ENCODE measurements at places on chromosomes 4 and X.

DNA sequence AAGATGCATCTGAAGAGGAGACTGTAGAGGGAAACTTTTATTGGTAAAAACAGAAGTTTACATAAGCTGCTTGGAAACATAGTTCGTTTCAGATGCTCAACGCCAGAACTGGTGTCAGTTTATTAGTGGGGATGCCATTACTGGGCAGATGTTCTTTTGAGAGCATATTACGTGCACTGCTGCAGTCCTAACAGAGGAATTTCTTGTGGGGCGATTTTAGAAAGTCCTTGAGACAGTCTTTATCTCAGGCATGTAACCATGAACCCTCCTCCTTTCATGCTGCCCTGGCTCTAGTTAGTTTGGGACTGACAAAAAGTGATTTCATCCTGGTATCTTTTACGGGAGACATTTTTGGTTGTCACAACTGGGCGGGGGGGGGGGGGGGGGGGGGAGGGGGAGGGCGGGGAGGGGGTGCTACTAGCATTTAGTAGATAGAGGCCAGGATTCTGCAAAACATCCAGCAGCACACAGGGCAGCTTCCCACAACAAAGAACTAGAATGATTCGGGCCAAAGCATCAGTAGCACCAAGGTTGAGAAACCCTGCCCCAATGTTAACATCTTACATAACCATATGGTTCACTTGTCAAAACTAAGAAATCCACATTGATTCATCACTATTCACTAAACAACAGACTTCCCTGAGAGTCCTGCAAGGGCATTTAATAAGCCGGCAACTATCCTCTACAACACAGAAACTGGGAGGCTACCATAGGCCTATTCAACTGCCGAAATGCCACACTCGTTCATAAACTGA is 118.6 kb upstream of the FTHL17 start:
- DNase-seq = no peak

GRCh38 chrX:6678313-6678712 is 143.4 kb upstream of the VCX3A start:
- DNase-seq = no peak

GRCh38 chr4:8109406-8110065 is 49.1 kb downstream of the ABLIM2 start:
- no peak for DNase-seq

- DNase-seq = no peak
These were observed 48.4 kb downstream of the KCNIP4 start for GRCh38 chr4:21900211-21900610.

DNA sequence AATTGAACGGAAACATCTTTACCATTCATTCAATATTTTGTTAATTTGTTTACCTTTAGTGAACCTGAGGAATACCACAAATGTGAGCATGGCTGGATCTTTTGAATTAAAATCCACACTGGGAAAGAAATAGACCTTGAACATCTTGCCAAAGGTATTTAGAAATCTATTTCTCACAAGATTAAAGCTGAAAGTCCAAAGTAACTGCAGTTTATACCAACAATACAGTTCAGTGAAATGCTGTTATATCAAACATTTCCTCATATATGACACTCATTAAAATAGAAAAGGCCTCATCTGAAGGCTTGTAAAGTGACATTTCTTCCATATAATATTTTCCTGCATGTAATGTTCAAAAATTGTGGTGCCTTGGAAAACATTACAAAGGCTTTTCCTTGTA is 166.5 kb upstream of the HAND2 start:
- DNase-seq = no peak

DNA sequence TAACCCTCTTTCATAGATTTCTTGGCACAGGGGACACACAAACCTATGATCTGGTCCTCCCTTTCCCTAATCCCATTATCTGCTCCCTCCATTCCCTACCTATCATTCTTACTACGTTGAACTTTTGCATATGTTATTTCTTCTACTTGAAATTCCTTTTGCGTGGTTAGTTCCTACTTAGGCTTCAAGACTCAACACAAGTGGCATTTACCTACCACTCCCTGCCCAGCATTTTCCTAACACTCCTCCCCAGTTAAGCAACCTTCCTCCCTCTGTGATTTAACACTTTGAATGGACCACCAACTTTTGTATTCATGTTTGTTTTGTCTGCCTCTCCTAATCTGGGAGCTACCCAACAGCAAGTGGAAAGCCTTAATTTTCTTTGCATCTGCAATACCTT is 1113.7 kb downstream of the STIM2 start:
- DNase-seq = no peak

DNA sequence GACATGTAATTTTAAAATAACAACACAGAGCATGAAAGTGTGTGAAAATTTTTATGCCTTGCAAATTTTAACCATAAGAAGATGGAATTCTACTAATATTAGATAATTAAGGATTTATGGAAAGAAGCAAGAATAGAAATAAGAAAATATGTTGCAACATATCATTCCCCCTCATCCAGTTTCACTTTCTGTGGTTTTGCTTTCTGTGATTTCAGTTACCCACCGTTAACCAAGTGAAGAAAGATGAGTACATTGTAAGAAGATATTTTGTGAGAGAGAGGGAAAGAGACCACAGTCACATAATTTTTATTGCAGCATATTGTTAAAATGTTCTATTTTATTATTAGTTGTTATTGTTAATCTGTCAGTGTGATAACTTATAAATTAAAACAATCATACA is 77.9 kb downstream of the ADAM29 start:
- no peak for DNase-seq

DNA sequence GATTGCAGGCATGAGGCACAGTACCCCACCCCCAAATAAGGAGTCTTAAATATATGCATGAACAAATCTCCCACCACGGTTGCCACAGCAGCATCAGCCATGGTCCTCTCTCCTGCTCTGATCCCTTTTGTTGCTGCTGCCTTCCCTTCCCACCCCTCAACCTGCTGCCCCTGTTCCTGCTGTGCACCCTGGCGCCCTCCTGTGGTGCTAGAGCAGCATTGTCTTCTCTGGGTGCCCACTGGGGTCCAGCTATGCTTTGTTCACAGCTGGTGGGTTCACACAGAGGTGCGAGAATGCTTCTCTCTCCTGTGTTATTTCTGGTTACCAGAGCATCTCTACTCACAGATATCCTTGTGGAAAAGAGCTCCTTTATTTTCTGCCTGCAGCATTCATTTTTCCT is 116.2 kb downstream of the GATB start:
- DNase-seq = no peak

Data from anterior cingulate cortex (tissue), 58 donors.